ENCODE measurements at places on chromosomes 12 and 14.

DNA sequence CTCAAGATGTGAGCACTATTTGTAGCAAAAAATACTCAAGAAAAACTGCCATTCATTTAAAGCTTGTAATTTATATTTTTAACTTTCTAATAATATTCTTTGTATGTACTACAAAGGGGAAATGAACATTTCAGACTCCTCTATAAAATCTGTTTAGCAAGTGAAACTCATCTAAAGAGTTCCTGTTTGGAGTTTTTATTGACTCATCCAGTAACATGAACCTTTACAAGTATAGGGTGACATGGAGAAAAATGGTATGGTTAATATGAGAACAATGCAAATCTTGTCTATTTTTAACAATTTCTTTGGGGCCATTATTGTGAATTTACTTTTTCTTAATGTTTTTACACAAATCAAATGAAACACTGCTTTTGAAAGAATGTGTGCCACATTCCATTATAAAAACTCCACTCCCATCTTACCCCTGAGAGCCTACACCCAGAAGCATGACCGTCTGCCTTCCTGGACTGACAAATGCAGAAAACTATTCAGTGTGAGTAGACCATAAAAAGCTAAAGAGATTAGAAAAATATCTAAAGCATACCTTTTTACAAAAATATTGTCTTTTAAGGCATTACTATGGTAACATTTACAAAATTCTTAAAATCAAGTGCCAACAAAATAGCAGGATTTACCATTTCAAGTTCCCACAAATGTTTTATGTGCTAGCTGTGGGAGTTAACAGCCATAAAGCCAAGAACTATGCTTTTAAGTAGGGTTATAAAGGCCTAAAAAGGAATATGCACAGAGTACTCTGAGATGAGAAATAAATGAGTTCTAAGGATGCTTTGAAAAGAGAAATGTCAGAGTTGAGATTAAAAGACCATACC is 144.0 kb downstream of the ADAMTS20 start:
- no peak for DNase-seq

DNA sequence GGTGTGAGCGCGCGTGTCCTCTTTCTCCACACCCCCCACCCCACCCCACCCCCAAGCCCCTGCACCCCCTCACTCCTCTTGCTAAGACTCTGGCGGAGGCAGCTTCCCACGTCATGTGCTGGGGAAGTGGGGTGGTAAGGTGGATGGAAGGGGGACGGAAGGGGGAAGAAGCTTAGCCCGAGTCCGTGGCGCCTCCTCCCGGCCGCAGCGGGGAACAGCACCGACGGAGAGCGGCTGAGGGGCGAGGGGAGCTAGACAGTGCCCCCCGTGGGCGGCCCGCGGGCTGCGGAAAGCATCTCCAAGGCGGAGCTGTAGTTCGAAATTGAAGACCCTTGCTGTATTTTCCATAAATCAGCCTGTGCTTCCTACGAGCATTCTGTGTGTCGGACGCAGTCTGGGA is 588 bp upstream of the GRIN2B start:
- DNase-seq = no peak

DNA sequence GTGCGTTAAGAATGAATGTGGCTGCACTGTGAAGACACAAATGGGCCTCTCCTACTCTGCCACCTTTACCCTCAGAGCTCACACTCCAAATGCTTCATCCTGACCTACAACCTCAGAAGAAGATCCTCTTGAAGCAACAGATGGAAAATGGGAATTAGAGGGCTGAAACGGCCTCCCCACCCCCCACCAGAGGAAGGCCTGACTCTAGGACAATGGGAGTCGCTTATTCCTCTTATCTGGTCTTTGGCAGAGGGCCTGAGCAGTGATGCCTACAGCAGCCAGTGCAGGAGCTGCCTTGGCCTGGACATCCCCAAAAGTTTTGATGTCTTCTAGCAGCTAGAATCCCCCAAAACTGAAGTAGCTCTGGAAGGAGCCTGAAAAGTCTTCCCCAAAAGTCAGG is 29.2 kb downstream of the BTBD7 start:
- no peak for DNase-seq

DNA sequence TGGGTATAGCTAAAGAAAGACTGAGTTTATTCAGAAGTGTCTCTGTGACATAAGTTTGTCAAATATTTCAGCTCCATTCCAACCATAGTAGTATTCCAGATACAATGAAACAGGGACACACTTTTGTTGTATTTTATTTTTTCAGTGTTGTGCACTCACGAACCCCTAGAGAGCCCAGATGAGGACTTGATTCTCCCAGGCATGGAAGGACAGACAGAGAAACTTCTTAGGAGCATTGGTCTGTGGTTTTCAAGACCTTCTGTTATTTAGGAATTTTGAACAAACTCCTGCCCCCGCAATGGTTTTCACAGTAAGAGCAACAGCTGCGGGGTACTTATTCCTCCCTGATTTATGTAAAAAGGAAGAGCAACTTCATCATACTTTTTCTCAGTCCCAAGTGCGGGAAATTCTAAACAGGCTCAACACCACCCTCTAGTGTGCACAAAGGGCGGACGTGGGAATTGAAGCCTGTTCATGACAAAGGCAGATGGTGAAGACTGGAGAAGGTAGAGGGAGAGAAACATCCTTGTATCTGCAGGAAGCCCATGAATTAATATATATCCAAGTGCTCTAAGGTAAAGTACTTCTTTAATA is 147.6 kb downstream of the PAH start:
- peak; percentile 40 for DNase-seq

GRCh38 chr14:38121320-38122020 is 86.2 kb upstream of the SSTR1 start:
- DNase-seq = no peak

- DNase-seq = no peak
Measured at GRCh38 chr12:54723379-54724256, 75.5 kb upstream of the DCD start.

- DNase-seq = peak; percentile 49
Measured at GRCh38 chr14:77980475-77981321, 180.8 kb downstream of the ADCK1 start.

DNA sequence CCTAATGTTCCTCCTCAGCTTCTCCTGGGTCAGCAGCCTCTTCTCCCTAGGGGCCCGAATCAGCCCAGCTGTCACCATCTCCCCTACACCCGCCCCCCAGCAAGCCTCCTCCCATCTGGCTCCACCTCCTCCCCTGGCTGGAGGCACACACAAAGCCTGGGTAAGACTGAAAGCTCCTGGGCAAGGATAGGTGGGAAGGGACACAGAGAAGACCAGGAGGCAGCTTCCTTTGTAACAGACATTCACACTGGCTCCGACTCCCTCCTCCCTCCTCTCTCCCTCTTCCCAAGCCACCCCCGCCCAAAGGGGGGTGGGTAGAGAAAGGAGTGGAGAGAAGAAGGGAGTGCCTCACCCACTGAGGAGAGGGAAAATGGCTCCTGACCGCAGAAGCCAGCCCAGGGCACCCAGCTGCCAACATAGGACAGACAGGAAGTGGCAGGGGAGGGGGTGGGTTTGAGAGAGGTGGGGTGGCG is 4.0 kb downstream of the CHD4 start:
- DNase-seq = no peak

GRCh38 chr14:93928184-93929047 is 1.3 kb downstream of the FAM181A start:
- no peak for DNase-seq

DNA sequence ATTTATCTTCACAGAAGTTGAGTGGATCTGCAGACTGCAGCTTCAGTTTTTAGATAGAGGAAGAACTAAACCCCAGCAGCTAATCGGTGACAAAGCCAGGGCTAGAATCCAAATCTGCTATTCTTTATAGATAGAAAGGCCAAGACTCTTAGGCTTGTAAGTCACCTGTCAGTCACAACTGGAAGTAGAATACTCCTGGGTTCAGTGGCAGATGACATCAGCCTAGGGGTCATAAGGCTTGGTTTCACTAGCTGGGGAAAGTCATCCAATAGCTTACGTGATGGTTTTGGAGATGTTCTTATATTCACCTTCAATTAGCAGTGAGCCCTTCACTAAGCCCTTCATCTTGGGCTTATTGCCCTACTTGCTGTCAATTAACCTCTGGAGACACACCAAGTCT is 93.4 kb downstream of the APAF1 start:
- no peak for DNase-seq

GRCh38 chr12:103880299-103881142 is 39.5 kb upstream of the NT5DC3 start:
- DNase-seq = no peak

DNA sequence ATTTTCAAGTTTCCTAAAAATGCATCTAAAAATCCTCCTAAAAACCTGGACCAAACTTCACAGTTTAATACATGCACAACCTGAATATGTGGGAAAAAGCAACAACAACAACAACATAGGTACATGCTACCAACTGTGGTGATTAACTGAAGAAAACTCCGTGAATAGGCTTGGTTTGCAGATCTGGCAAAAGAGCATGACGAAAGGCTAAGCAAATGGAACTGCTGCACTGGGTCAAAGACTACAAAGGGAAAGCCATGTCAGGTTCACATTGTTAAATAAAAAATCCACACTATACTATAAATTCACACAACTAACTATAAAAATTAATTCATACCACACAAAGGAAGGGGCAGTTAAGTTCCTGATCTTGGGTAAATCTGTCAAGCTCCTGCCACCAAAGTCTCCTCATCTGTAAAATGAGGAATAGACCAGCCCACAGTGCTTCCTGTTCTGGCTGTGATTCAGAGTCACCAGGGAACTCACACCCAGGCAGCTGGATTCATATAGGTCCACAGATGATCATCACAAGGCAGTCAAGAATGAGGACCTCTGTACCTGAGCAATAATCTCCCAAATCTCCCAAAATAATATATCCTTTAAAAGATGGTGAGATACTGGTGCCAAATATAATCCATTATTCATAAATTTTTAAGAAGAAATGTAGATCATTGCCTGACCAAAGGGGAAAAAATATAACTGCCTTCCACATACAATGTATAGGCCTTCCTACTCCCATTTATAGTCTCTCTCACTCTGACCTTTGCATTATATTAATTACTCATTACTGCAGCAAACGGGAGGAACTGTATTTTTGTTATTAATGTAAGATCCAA is 7.0 kb downstream of the CORO1C start:
- no peak for DNase-seq

DNA sequence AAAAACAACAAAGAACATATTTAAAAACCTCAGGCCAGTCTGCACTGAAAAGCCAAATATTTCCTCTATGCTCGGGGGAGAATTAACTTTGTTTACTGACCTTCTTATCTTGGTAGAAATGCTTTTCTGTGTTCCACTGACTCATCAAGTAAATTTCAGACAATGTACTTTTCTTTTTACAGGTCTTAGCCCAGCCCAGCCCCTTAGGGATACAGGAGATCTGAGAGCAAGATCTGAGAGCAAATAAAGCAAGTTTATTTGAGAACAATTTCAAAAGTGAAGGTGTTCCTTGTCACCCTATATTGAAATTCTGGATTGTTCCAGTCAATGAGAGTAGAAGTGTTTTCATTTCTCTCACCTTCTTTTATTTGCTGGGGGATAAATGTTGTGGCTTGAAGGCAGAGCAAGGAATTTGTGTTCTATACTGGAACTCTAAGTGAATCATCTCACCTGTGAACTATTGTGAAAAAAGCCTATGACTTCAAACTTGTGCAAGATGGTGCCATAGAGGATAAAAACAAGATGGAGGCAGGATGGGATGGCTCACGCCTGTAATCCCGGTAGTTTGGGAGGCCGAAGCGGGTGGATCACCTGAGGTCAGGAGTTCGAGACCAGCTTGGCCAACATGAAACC is 7.9 kb upstream of the GPRC5A start:
- no peak for DNase-seq

GRCh38 chr14:54781080-54781479 is 121.5 kb downstream of the GCH1 start:
- DNase-seq = no peak

DNA sequence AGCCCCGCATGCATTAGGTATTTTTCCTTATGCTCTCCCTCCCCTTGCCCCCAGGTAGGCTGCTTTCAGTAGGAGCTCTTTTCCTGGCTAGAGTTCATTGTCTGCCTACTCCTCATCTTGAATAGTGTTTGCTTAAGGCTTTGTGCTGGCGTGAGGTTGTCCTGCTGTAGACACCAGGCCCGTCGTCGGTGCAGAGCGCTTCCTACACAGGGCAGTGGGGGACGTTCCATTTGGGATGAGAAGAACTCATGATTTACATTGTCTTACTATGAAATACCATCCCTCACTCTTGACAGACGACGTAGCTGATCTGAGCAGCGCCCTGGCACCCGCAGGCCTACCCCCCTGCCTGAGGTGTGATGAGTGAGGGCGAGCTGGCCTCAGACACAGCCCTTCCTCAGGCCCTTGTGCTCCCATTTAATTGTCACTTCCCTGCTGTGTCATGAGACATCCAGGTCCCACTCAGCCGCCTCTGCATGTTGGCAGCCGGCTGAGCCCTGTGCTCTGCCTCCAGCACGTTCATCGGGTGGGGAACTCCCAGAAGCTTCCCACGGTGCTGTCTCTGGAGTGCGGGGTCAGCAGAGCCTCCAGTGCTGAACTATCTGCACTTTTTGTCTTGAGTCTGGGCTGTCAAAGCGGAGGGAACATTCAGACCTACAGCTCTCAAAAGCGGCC is 76.0 kb downstream of the WDR20 start:
- no peak for DNase-seq

GRCh38 chr14:80538633-80539375 is 327.5 kb upstream of the DIO2 start:
- no peak for DNase-seq

DNA sequence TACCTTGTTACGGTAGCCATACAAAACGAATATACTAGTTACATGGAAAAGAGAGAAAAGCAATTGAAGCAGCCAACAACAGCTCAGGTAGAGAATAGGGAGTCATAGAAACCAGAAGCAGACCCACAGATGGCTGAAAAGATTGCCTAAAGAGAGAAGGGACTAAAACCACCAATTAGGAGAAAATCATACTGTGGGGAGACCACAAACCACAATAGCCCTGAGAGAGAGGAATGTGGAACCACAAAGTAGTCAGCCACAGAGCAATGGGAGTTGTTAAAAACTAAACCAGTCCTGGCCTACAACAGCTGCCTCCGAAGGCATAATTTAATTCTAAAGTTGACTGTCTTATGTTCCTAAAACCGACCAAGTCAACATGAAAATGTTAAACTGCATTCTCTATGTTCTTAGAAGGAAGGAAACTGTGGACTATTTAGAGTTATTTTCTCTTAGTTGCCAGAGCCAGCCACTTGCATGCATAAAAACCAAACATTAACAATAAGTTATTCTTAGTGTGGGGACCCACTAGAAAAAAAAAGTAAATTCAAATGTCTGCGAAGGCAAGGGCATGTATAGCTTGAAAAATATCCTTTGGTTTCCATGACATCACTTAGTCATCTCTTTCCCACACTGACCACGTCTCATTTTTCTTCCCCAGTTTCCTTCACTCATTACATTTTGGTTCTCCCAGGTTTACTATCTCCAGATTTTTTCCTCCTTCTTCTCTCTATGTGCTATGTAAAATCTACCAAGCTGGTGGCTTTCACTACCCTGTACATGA is 398.1 kb downstream of the NOVA1 start:
- no peak for DNase-seq
